SK-MEL-5 (cell line): ENCODE measurements at places on chromosomes 7 and 10. TPM values are rescaled to one million over a fixed set of nuclear protein-coding genes. Genes with fewer than 3 reads are reported as not detected.

- DNase-seq, result no peak
Observed at GRCh38 chr7:102304668-102305067, 18.0 kb downstream of the SH2B2 start.

DNA sequence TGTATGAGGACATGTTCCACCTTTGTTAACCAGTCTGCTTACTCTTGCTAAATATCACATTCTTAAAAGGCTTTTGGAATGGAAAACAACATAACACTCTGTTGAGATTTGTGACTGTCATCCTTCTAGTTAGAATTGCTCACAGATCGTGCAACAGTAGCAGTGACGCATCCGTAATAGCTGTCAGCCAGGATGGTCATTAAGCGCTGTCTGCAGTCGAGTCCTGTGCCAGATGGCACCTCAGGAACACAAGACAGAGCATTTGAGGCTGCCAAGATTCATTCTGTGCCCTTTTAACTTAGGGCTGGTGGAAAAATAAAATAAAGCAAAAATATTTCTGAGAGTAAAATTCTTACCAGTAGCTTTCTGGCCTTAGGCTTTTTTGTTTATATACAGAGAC, 348.6 kb downstream of the ANKRD7 start:
- DNase-seq, result no peak

The KIN gene
- total RNA-seq, result 73.9 and 74.0 TPM in 2 replicates

The COL28A1 gene
- total RNA-seq, result 0.26 and 0.32 TPM in 2 replicates
